Small intestine (tissue), 16 donors: ENCODE measurements at places on chromosomes 2 and 18. TPM values are rescaled to one million over a fixed set of nuclear protein-coding genes. Genes with fewer than 3 reads are reported as not detected.

CPLX4 gene
- polyA plus RNA-seq: not detected

RIT2 gene
- not detected for polyA plus RNA-seq

DSC2 gene
- 12.7 TPM for polyA plus RNA-seq

MDH1B gene
- polyA plus RNA-seq: not detected

TRABD2A gene
- 2.7 TPM for polyA plus RNA-seq

FBXO36 gene
- 1.2 TPM for polyA plus RNA-seq
